ENCODE measurements at places on chromosomes 7 and 10.

- no peak for DNase-seq
Measured at GRCh38 chr7:47887016-47887640, 61.1 kb downstream of the PKD1L1 start.

- no peak for DNase-seq
Measured at GRCh38 chr10:131249238-131249954, 62.1 kb downstream of the TCERG1L start.

- no peak for DNase-seq
Measured at GRCh38 chr10:92382631-92383030, 91.7 kb downstream of the MARCHF5 start.

DNA sequence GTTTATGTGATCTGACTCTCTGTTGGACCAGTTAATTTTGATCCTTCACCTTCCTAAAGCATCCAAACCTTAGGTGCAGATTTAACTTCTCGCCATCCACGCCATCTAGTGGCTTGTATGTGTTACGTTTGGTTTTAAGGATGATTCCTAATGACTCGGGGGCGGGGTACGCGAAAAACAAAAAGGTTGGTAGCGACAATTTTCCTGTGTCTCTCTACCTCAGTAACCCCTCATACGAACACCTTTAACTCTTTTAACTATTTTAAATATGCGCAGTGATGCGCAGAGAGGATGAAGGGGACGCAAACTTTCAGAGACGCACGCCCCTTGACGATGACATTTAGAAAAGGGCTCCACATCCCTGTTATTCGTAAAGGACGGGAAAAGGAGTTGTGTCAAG, 714 bp upstream of the KCND2 start:
- DNase-seq = no peak

DNA sequence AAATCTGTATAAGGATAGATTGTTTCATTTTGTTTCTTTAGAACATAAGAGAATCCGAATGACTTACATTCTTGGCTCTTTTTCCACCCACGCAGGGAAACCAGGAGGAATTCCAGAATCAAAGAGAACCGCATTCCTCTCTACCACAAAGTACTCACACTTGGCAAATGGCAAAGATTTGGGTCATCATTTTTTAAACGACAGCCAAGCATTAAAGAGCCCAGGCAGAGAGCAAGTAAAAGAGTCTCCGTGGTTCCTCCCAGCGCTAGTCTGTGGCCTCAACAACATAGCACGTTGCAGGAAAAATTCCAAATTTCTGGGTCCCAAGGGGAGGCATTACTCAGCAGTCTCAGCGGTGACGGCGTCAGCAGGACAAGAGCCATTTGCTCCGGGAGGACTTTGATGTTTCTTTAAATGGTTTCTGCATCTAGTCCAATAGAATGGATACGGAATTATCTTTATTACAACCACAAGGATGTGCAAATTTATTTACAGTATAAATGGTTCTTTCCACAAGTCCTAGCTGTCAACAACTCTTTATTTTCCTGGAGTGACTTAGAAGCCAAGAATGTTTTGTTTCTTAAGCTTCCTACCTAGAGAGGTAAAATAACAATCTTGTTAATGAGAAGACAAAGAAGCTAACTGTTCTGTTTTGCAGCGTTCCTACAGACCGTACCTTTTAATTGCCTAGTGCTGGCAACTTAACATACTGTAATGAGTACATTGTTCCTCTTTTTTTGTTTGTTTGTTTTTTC, 232.5 kb downstream of the SKIDA1 start:
- DNase-seq = no peak

DNA sequence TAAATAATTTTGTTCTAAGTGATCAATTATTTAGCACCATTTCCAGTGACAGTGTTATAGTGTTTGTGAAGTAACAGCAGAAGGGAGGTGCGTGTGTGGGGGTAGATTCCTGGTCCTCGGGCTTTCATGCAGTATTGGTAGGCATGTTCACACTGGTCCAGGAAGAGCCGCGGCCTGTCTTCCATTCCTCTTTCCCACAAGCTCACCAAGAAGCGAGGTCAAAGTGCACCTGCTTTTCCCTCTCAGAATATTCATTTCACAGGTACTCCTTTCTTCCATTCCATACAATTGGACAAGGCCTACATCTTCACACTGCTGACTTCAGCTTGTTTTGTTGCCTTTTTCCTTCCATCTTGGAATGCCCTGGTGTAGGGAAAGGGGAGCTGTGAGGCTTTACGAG, 151.8 kb upstream of the CELF2 start:
- DNase-seq = no peak

GRCh38 chr7:103576641-103577040, 130.6 kb upstream of the SLC26A5 start:
- no peak for DNase-seq

DNA sequence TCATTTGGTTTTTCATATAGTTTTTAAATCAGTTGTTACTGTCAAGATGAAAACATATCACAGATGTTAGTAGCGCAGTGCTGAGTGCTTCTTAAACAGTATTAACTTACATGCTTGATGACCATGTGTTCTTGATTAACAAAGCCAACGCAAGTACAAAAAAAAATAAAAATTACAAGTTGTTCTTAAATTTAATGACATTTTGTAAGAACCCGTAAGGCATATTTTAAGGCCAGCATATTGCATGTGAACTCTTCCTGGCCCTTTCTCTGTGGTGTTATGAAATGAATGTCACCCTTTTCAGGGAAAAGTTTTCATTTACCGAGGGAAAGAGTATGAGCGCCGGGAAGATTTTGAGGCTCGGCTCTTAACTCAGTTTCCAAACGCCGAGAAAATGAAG, 140.4 kb upstream of the NPS start:
- no peak for DNase-seq

- DNase-seq = no peak
Measured at GRCh38 chr10:86443069-86443468, 76.5 kb upstream of the GRID1 start.

GRCh38 chr10:91590142-91590903, 42.5 kb downstream of the PPP1R3C start:
- no peak for DNase-seq

GRCh38 chr7:122183106-122183505, 39.1 kb upstream of the AASS start:
- DNase-seq = no peak

GRCh38 chr7:71220210-71220695, 88.3 kb downstream of the GALNT17 start:
- no peak for DNase-seq

DNA sequence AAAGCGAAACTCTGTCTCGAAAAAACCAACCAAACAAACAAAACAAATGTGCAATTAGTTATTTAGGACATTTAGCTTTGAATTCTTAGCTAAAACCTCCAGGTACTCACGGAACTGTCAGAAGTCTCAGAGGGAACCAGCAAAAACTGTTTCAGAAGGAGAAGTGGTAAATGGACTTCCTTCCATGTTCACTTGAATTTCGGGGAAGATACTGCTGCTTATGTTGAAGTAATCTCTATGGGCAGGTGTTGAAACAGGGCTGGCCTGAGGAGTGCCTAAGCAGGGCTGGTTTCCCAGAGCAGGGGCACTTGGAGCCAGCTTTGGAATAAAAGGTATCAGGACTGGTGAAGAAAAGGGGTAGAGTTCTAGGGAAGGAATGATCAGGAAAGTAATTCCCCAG, 2.4 kb upstream of the EXOC6 start:
- no peak for DNase-seq

DNA sequence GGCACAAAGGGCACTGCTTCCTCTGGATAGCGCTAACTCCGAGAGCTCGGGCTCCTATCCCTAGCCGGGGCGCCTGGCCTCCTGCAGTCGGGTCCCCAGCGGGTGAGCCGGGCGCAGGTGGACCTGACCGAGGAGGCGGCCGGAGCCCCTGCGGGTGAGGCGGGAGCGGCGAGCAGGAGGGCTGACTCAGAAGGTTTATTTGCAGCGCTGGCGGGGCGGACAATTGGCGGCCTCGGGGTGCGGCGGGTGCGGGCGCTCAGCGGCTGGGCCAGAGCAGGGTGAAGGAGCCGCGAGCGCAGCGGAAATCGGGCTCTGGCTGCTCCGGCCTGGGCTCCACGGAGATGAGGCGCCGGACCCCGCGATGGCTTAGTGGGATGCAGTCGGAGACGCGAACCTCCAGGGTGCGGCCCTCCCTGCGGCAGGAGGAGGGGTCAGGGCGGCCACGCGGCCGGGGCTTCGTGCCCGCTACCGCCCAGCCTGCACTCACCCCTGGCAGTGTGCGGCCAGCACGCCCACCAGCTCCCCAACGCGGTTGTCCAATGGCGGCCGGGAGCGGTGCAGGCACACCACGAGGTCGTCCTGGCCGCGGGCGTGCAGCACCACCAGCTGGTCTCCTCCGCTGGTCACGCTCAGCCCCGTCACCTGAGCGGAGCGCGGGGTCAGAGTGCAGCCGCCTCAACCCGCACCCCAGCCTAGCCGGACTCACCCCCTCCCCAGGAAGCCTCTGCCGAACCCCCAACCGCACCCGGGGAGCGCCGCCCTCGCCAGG, 16.1 kb downstream of the MYO1G start:
- no peak for DNase-seq

- no peak for DNase-seq
Measured at GRCh38 chr10:118918587-118918986, 110.9 kb upstream of the NANOS1 start.

- DNase-seq = no peak
Measured at GRCh38 chr7:27116962-27117886, 13.3 kb downstream of the HOXA4 start.

DNA sequence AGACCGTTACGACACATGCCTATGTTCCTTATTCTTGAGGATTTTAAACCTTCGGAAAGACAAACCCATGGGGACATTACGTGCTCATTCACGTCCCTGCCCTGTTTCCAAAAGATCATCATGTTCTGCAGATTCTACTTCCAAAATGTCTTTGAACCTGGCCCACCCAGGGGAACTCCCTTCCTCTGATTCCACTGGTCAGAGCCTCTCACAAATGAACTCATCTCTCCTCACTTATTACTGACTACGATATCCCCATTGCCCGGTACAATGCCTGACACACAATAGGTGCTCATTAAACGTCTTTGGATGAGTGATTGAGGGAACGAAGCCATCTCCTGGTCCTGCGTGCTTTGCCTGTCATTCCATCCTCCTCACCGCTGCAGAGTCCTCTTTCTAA, 168.3 kb upstream of the RNF32 start:
- DNase-seq = no peak

DNA sequence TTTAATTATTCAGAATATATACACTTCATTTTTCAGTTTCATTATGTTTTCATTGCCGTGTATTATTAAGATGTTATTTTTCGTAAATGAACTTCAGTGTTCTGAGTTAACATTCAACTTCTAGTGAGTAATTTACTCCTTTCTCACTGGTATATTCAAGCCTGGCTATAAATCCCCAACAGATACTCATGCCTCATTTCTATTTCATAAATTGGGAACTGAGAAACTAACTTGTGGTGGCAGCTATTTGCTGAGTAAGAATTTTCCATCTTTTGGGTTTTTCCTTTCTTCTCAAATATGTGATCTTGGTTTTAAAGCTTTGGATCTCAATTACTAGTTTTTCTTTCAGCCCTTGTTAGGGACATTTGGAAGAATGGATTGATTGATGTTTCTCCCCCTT, 281.1 kb downstream of the CDK14 start:
- no peak for DNase-seq

- DNase-seq = no peak
Measured at GRCh38 chr10:88415533-88416130, 167.5 kb downstream of the RNLS start.

Measured in stimulated activated CD4-positive, alpha-beta T cell treated with anti-CD3 and anti-CD28 coated beads, Interleukin-12 subunit alpha, Interleukin-12 subunit beta, amount 100 ng/mL, for 24 hours (primary cell).